T-helper 22 cell (primary cell): ENCODE measurements at places on chromosomes 16 and 17.

DNA sequence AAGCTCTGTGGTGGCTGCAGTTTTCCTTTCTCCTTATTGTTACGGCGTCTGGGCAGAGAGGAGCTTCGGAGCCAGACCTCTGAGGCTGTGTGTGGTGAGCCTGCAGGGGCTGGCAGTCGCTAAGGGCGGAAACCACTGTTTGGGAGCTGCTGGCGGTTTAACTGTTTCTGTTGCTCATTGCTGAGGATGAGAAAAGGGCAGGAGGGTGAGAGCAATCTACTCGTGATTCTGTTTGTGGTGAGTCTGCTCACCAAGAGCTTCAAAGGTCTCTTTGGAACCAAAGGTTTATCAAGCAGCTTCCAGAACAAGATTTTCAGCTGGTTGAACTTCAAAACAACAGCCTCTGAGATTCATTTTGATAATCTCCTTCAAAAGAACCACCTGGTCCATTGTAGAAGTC is 143.9 kb downstream of the ANKFN1 start:
- no peak for DNase-seq

GRCh38 chr17:69333561-69333960 is 6.6 kb upstream of the ABCA5 start:
- DNase-seq: no peak

DNA sequence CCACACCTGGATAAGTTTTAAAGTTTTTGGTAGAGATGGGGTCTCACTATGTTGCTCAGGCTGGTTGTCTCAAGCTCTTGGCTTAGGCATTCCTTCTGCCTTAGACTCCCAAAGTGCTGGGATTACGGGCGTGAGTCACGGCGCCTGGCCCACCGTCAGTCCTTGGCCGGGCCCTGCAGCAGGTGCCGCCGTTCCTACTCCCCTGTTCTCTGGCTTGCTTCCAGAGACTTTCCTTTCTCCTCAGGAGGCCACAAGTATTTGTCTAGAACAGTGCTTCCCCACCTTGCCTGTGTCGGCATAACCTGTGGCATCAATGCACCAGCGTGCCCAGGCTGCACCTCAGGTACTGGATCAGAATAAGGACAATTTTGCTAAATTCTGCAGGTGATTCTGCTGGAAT is 3.0 kb upstream of the MGAT5B start:
- DNase-seq: no peak

- DNase-seq: no peak
These were observed 557.7 kb upstream of the CDH5 start for GRCh38 chr16:65808790-65809189.

GRCh38 chr17:41547921-41548843 is 20.1 kb upstream of the KRT19 start:
- no peak for DNase-seq

GRCh38 chr16:57603115-57604024 is 25.1 kb upstream of the ADGRG1 start:
- DNase-seq: no peak
